Activated T-helper 2 cell treated with anti-CD3 and anti-CD28 coated beads, Interferon-gamma antibody, Interleukin-2, Interleukin-4, amounts not matched to agents 10 μg/mL and 5 μg/mL and 100 μg/mL, durations not matched to agents 14 hours and 24 hours and 36 hours (primary cell): ENCODE measurements at places on chromosomes 5 and 9. TPM values are rescaled to one million over a fixed set of nuclear protein-coding genes. Genes with fewer than 3 reads are reported as not detected.

DNA sequence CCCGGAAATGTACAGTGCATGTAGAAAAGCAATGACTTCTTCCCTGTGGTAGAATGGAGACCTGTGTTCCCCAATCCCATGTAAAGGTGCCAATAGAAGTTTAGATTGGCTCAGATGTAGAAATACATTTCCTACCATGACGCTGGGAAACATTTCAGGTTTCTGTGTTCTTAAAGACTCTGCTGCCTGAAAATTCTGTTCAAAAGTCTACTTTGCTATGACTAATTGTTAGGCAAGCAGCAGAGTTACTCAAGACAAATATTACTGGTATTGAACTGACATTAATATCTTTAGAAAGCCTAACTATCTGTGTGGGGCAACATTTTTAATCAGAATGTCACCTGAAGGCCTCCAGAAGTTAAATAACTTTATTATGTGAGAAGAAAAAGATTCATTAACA, 75.5 kb upstream of the ELL2 start:
- no peak for DNase-seq

DNA sequence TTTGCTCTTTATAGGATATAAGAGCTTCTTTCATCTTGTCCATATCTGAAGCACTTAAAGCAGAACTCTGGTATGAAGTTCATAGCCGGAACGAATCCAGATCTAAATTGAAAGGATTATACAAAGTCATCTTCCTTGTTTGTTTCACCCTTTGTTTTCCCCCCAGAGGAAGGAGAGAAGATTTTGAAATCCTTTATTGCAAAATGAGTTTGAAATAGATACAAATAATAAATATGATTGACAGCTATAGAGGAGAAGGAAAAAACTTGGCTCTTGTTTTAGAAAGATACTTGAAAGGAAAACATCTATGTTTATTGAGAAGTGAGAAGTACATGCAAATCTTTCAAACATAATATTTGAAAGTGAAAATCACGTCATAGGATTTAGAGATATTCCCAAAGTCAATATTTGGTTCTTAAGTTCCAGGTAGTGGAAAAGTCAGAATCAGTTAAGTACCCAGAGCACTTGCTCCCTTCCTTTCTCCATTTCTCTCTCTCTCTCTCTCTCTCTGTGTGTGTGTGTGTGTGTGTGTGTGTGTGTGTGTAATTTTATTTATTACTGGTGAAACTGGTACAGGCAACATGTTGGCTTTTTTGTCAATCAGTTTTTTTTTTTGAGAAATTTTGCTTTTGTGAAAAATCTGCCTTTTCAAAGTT, 27.2 kb downstream of the PAM start:
- no peak for DNase-seq

DNA sequence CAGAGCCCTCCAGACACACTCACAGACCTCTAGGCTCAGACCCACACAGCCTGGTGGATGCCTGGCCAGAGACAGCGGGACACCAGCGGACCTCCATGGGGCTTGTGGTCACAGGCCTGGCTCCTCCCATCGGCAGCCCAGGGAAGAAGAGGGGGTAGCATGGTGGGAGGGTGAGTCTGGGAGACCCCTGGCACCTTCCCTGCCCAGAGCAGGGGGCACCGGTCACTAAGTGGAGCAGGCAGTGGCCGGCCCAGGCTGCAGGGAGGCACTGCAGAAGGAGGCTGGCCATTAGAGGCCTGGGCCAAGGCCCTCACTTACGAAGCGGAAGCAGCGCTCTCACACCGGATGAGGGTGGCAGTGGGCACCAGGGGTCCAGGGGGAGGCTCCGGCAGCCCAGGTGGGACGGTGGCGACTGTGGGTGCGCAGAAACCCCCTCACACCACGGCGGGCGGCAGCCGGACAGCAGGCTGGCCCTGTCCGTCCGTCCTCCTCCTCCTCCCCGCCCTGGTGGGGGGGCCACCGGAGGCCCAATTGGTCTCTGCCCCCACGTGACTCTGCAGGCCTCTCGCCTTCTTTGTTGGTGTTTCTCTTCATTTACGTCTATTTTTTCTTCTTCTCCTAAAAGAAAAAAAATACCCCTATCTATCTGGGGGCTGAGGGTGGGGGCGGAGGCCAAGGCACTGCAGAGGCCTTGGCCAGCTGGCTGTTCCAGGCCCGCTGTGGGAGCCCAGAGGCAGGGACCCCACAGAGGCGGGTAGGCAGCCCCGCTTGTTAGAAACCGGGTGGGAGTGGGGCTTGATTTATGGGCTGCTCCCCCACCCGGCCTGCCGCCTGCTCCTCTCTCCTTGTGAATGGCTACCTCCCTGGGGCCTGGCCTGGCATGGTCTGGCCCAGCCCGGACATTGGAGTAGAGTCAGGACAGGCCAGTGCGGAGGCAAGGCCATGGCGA, at the start of gene NR5A1:
Gene NR5A1 (minus strand): TSS at position 469 of the 949 bp plus-strand sequence. CDS start 4,004 bp downstream, outside the sequence.
- DNase-seq, result no peak

GRCh38 chr9:34233672-34234071, 54.8 kb downstream of the UBAP1 start:
- DNase-seq, result no peak

DNA sequence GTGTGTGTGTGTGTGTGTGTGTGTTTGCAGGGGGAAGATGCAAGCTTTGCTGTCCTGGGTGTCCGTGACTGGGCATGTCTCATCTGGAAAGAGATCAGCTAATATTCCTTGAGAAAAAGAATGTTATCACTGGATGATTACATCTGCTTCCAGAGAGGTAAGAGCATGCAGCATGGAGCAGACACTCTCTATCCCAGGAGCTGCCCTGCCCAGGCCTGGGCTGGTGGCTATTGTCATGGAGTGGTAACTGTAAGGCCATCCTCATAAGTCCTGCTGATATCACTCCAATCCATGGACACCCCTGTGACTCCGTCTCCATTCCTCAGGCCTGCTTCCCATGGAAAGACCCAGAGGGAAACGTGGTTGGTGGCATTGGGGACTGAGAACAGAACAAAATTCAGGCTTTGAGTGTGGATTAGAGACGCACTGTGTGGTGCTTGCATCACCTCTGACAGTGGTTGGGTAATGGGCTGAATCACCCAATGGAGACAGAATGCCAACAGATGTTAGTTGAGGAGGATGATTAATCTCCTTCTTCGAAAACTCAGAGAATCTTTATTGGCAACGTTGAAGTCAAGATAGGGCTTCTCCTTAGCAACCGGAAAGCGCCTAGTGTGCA, 52.0 kb upstream of the KCNIP1 start:
- no peak for DNase-seq

DNA sequence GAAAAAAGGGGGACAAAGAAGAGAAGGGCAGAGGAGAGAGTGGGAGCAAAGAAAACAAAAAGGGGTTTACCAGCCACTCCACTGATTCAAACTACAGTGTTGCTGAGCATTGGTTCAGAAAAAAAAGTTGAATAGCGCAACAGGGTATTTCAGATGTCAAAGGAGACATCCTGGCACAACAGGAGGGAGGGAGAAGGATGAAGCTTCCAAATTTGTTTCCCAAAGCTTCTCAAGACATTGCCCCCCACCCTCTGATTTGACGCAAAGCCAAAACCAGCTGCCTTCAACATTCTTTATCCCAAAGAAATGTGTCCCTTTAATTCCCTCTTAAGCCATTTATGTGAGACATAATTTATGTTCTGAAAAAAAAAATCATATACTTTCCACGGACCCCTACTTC, 105.5 kb upstream of the TNC start:
- DNase-seq, result no peak

Gene PARP8
- total RNA-seq, result 22.2 and 23.5 TPM in 2 replicates

- DNase-seq, result no peak
Observed at GRCh38 chr5:126099077-126099476, 324.1 kb upstream of the GRAMD2B start.

DNA sequence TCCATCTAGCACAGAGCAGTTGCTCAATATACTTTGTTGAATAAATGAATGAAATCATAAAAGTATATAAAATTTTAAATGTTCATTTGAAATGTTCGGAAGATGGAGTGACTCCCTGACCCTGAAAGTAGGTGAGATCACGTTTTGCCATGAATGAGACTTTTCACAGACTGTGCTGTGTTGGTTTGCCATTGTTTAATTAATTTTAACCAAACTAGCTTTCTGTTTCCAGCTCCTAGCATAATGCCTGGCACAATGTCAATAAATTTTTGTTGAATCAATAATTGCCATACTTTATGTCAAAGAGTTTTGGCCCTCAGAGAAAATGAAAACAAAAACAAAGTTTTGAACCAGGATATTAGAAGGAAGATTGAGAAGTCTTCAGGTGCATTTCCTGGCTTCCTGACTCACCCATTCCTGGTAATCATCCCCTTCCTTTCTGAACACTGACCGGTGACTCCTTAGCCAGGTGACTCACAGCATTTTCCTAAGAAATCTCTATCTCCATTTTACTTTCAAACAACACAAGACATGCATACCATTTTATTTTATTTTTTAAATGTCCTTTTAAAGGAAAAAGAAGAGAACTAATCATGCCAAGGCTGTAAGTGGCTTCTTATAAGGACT, 15.1 kb downstream of the SLC28A3 start:
- no peak for DNase-seq

DNA sequence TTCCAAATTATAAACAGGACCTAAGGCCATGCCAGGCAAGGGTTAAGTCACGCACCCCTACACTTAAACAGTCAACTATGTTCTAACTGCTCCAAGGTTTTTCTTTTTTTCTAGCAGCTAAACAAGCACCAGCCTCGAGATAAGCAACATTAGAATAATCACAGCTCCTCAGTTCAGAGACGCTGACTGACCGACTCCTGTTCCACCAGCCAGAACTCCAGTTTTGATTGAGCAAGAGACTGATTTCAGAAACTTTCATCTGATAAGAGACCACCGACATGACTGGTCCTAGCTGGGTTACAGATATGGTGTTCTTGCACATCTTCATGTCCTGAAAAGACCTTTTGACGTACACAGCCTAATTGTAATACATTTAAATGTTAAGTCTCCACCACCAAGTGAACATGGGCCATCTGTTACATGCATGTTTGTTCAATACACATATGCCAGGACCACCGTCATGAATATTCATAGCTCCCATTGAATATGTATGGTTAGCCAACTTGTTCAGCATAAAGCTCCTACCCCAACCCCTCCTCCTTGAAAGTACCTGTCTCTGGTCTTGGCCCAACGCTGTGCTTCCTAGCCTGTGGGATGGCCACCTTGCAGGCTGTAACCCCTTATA, 23.7 kb upstream of the OTULINL start:
- DNase-seq, result no peak

Gene ZDHHC11B
- total RNA-seq, result 0.07 and 0.18 TPM in 2 replicates

DNA sequence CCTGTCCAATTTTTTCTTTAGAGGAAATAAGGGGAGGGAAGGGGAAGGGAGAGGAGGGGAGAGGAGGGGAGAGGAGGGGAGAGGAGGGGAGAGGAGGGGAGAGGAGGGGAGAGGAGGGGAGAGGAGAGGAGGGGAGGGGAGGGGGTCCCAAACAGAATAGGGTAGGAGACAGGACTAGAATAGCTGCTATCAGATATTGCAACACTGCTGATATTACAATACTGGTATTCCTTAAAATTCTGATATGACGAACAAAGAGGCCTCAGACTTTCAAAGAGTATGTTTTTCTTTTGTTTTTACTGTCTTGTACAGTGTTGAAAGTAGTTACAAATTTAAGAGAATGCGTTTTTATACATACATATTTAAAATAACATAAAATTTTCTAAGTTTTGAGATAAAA, 67.5 kb downstream of the RICTOR start:
- DNase-seq, result no peak

- DNase-seq, result no peak
Observed at GRCh38 chr9:32554107-32554506, 1.7 kb upstream of the TOPORS start.
